Dermis blood vessel endothelial cell (primary cell): ENCODE measurements at places on chromosomes 3 and 15. TPM values are rescaled to one million over a fixed set of nuclear protein-coding genes. Genes with fewer than 3 reads are reported as not detected.

The ITIH1 gene
- total RNA-seq: not detected in 2 replicates

DNA sequence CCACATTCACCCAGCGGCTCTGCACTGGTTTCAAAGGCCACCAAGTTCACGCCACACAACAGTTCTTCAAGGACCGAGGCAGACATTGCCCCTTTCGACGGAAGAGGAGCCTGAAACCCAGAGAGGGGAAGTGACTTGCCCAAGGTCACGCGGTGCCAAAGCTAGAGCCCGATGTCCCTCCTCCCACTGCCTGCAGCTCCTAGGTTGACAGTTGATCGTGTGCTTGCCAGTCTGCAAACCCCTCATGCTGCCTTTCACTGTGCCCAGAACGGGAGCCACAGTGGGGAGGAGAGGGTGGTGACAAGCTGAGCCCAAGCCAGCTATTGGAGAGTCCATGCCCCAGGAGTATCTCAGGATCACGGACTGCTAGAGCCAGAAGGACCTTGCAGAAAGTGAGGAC, 230.9 kb downstream of the XXYLT1 start:
- no peak for DNase-seq

DNA sequence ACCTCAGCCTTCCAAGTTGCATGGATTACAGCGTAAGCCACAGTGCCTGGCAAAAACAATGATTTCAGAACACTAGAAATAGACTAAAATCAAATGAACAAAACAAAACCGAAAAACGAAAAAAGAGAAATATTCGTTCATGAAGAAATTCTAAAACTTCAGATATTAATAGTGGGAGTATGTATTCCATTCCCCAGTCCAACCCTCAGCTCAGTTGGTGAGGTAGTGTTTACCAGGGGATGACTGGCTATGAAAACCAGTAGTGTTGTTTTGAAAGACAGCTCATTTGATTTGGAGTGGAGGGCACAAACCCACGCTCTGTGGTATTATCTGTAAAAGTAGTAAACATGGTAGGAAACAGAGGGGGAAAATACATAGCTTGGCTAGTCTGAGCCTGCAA, 6.8 kb upstream of the SNRK start:
- no peak for DNase-seq

The ST3GAL6 gene
- 18.6 and 30.1 TPM in 2 replicates for total RNA-seq

The SEMA3B gene
- total RNA-seq: 0.51 and 1.4 TPM in 2 replicates

The KNG1 gene
- total RNA-seq: not detected in 2 replicates

DNA sequence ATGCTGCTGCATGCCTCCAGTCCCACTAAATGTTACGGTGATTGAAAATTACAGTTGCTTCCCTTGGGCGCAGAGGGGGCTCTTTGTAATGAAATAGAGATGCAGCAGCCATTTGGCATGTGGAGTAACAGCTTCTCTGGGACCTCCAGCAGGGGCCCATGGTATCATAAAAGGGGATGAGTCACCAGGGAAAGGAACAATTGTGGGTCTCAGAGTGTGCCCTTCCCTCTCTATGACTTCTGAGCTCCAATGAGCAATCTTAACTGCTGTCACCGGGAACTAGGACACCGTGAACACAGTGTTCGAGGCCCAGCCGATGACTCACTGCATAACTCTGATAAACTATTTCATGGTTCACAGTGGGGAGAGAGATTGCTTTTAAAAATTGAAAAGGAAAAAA, 164.8 kb upstream of the NUDT16 start:
- peak; percentile 34 for DNase-seq

The SLMAP gene
- total RNA-seq: 43.2 and 50.0 TPM in 2 replicates
